ENCODE measurements at places on chromosomes 3 and 15.

DNA sequence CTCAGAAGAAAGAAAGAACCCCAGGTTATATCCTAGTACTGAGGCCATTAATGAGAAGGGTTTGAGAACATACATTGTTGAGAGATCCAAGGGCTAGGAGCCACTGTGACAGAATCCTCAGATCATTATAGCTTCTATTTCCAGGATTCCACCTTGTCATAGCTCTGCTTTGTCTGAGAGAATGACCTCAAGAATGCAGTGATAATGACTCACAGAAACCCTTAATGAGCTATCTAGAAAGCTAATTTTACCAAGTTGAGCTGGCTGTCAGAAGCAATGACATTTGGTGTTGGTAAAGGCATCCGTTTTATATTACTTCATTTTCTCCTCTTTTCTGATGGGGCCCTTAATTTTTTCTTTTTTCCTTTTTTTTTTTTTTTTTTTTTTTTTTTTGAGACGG is 10.9 kb downstream of the TRIP4 start:
- no peak for DNase-seq

DNA sequence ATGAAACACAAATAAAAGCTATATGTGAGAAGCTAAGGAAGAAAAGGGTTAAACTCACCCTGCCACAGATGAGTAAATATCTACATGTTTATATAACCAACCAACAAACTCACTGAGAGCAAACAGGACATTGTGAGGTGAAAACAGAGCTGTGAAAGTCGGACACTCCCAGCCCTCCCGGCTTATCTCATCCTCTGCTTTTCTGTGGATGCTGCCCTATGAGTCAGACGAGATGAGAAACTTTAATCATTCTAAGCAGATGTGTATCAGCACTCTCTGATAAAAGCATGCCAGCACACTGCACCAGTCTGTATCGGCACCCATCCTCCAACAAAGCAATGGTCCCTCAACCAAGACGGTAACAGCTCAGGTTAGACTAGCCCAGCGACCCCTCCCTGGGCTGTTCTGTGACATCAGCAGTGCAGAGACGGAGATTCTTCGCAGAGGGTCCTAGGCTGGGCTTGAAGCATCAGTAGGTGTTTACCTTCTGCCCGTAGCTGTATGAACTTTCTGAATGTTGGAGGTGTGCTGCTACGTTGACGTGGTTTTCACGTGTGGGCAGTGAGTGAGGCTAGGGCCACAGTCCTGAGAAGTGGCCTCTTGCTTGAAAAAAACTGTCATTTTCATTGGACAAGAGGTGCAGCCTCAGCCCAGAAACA is 119.8 kb upstream of the ALDH1A3 start:
- no peak for DNase-seq

GRCh38 chr3:122415104-122415744 is 638 bp downstream of the WDR5B start:
- DNase-seq: no peak

DNA sequence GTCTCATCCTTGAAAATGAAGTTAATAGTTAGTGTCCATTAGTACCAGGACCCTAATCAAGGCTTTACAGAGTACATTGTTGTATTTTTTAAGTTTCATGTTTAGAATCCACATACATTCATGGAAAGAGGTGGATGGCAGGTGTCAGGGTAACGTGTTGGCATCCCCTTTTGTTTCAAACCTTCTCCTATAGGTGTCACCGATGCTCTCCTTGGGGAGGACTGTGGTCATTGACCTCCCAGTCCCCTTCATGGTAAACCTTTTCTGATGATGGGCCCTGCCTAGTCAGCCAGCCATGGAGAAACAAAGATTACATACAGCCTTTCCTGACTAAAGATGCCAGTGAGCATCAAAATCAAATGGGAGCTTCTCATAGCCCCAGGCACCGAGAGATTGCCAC is 574.8 kb downstream of the AGBL1 start:
- no peak for DNase-seq
